Eye (tissue), 1 donor: ENCODE measurements at places on chromosomes 3 and 15.

DNA sequence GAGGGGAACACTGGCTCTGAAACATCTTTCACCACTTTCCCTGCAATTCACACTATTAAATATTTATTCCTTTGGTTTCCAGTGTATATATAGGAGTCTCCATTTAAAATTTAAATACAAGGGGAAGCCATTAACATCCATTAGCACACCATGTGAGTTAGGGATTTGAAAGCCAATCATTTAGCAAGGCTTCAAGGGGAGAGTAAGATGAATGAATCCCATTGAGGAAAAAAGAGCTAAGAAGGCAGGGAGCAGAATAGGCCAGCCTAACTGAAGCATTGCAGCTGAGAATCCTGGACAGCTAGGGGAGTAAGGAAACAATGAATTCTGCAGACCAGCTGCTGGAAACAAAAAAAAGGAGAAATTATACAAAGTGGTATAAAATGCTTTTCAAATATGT is 426.1 kb downstream of the IL5RA start:
- no peak for DNase-seq

DNA sequence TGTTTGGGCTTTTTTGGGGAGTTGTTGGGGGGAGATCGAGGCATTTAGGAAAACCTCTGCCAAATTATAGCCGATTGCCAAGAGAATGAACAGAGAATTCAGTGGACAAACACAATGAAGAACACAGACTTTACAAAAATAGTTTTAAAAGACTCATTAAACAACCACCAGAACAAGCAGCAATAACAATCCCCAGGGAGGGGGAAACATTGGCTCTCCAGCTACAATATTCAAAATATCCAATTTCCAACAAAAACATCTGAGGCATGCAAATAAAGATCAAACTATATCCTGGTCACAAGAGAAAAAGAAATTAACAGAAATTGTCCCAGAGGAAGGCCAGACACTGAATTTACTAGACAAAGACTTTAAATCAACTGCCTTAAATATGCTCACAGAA is 24.5 kb upstream of the ANKRD28 start:
- DNase-seq: no peak

- DNase-seq: peak; percentile 19
Measured at GRCh38 chr3:109177908-109178307, 41.4 kb downstream of the C3orf85 start.

DNA sequence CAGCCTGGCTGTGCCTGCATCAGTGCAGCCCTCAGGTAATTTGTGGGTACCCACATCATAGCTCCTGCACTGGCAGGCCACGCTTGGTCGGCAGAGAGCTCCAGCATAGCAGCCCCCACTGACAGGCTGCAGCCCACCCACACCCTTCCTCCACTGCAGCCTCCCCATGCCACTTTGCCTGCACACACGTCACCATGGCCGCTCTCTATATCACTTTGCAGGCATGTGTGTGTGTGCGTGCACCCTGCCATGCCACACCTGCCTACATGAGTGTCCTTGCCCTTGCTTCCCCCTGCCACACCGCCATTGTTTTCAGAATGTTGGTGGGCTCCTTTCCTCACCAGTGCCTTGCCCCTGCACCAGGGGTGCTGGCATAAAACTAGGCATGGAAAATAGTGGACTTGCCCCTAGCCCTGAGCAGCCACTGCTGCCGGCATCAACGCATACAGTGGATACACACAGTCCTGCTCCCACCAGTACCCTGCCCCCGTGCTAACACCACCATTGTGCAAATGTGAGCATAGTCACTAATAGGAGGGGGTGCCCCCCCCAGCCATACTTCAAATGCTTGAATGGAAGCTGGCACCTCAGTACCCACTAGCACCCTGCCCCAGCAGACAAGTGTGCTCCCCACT is 278.7 kb upstream of the MANF start:
- DNase-seq: no peak

- no peak for DNase-seq
Measured at GRCh38 chr3:186653080-186653707, 12.6 kb upstream of the HRG start.

- DNase-seq: peak; percentile 77
Measured at GRCh38 chr3:140432229-140432669, 245.6 kb upstream of the TRIM42 start.

DNA sequence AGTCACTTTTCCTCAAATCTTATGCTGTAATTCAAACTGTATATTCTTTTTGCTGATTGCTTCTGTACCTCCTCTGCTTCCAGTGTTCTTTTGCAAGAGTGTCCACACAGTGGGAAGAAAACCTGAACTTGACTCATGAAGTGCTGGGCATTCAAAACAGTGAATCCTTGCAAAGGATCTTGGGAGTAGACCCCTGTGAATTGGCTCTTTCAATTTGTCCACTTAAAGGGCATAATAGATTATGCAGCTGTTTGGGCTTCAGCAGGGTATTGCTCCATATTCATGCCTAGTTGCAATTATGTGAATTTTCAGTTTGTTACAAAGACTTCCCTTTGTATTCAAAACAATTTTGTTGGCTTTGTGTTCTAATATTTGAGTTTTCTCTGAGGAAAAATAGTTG is 11.4 kb downstream of the ZFAND6 start:
- peak; percentile 37 for DNase-seq

DNA sequence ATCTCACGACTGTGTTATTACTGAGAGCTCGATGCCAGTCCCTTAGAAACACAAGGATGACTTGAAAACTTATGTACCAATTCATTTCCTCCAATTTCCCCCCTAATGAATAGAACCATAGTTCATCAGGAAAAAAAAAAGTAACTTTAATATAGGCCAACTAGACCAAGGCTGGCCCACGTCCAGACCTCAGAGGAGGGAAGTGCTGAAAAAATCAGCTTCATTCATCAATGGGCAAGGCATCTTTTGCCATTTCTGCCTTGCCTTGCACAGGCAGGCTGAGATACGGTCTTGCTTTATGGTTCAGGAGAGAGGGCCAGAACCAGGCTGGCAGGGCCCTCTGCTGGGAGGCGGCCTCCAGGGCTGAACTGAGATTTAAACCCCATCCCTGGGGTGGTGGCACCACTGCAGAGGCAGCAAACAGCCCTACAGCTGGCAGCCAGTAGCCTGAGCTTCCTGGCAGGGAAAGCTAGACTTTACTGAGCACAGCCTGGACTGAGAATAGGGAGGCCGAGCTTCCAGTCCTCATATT is 104.1 kb upstream of the TNFAIP8L3 start:
- no peak for DNase-seq

- peak; percentile 7 for DNase-seq
Measured at GRCh38 chr3:851098-851790, 241.6 kb upstream of the CNTN6 start.

GRCh38 chr15:99511531-99511865 is 54.3 kb upstream of the MEF2A start:
- peak; percentile 56 for DNase-seq

DNA sequence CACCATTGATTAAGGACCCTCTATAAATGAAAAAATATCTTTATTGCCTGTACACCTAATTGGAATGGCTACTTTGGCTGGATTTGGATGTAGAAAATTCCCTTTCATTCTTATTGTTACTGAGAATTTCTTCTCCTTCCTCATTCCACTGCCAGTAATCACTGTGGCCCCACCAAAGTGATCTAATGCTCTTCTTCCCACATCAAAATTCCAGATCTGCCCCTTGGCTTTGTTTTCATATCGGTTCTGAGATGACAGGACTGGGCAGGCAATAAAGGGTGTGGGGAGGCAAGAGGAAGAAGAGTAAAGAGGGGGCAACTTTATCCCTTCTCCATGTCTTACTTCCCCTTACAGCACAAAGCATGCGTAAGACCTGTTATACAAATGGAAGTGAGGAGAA is 2.1 kb downstream of the ANKUB1 start:
- no peak for DNase-seq

GRCh38 chr3:17579289-17580031 is 163.0 kb downstream of the TBC1D5 start:
- DNase-seq: no peak

DNA sequence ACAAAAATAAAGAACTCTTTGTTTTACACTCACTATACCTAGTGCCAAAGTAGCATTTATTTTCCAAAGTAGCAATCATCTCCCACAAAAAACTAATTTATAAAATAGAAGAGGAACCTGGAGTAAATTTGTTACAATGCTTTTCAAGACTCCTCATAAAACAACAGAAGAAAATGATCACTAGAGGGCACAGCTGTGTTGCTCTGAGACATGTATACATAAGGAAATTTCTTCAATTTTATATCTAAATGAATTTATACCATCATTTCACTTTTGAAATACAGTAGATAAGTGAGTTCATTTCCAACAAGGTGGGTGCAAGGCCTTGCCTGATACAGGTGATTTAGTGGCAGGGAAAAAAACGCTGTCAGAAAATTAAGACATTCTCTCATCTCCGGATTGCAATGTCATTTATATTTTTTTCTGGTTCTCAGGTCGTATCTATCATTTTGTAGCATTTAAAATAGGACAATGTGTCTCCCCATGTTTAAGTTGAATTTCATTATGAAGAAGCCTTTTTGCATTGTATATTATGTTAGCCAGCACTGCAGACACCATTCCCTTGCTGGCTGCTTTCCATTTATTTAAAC is 25.3 kb upstream of the ARHGEF26 start:
- DNase-seq: peak; percentile 43

- no peak for DNase-seq
Measured at GRCh38 chr3:100893590-100893989, 99.6 kb downstream of the ABI3BP start.

DNA sequence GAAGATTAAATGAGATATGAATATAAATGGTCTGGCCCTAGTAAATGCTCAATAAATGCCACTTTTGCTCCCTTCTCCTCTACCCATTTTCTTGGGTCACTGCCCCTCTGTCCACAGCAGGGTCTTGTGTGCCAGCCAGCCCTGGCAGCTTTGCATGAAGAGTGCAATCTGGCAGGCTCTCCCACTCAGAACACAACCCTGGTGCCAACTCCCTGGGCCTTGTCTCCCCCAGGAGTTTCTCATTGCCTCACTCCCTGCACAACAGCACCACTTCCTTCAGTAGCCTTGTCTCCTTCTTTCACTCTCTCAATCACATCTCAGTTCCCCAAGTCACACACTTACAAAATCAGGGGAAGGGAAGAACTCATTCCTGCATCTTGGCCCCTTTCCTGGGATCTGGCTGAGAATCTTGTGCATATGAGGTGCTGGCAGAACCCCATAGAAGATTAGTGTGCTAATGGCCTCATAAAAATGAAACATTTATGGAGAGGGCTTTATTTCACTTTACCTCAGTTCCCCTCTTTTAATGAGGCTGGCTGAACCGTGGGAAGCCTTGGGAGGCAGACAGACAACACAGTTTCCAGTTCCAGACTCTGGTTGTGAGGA is 445.9 kb upstream of the PROK2 start:
- no peak for DNase-seq

- DNase-seq: peak; percentile 27
Measured at GRCh38 chr3:171192176-171192854, 165.8 kb upstream of the SLC2A2 start.

GRCh38 chr3:18190646-18191045 is 234.5 kb downstream of the SATB1 start:
- DNase-seq: no peak

- DNase-seq: no peak
Measured at GRCh38 chr3:155772801-155773200, 27.9 kb upstream of the PLCH1 start.

DNA sequence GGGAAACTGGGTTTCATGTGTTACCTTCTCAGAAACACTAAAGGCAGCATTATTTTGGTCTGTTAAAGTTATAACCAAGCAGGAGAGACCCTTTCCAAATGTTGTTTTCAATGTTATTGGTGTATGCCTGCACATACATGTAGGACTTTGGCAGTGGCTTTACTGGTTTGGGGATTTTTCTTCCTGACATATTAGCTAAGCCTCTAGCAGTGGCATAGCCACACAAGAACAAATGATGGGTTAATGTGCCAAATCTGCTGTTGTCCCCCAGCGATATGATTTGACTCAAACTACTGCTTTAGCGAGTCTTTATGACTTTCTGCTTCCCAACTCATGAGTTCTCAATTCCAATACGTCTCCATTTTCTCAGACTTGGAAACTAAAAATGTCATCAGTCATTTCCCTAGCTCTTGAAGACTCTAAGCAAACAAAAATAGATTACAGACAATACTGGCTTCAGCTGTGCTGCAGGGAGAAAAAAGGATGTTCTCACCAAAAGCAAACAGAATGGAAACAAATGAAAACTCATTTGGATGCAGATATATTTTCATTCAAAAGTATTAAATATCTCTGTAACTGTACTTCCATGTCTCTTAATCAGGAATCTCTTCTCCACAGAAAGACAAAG is 29.6 kb downstream of the TPM1 start:
- no peak for DNase-seq

GRCh38 chr3:159829539-159830227 is 159.0 kb upstream of the IL12A start:
- no peak for DNase-seq

- no peak for DNase-seq
Measured at GRCh38 chr3:15845475-15845874, 47.7 kb upstream of the ANKRD28 start.

GRCh38 chr3:42032693-42033349 is 58.3 kb upstream of the TRAK1 start:
- DNase-seq: peak; percentile 97

DNA sequence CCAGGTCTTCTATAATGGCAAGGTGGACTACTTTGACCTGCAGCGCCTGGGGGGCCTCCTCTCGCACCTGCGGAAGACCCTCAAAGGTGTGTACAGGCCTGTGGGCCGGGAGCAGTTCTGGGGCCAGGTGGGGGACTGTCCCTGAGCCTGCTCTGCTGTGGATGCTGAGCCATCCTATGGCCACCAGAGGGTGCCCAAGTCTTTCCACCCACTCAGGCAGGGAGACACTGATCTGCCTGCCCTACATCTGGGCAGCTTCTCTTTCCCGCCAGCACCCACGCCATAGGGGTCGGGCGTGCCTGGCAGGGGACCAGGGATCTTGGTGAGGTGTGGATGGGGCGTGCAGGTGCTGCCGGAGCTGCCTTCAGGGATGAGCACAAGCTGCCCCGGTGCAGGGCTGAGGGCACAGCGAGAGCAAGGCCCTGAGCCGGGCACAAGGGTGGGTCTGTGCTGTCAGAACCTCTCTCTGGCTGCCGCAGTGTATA is 14.1 kb downstream of the RNF123 start:
- peak; percentile 78 for DNase-seq

GRCh38 chr3:13121553-13122001 is 48.3 kb upstream of the IQSEC1 start:
- DNase-seq: no peak

- no peak for DNase-seq
Measured at GRCh38 chr3:195872800-195873199, 35.6 kb downstream of the TNK2 start.

- DNase-seq: no peak
Measured at GRCh38 chr3:163504974-163505373, 1573.3 kb downstream of the SI start.

- no peak for DNase-seq
Measured at GRCh38 chr15:88113613-88114308, 142.8 kb downstream of the NTRK3 start.

- DNase-seq: no peak
Measured at GRCh38 chr15:78695854-78696253, 54.8 kb upstream of the CHRNB4 start.
